ENCODE measurements at places on chromosomes 11 and 22.

DNA sequence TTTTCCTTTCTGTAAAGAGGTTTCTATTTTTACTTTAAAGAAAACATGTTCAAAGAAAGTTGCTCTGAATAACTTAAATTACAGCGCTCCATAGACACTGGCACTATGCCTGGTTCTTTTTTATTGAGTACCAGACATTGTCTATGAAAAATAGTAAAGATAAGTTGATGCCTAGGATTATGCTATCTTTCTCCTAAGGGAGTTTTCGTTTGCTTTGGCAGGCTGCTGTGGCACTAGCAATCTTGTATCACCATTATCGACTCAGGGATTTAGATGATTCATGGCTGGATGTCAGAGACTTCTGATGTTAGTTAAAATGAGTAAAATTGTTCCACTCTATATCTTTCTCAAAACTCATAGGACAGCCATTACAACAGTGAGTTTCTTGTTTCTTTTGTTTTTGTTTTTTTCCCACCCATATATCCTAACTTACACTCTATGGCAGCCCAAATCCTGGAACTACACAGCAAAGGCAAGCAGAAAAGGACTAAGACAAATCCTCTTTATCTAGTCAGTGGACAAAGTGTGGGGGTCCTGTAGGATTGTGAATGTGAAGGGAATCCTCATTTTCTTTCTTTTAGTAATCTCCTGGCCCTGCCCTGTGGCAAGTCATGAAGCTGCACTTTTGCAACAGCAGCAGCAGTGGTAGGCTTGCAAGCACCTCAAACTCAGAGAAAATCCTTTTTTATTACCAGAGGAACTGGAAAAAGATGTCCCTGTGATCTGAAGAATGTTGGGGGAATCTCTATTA lies 20.7 kb downstream of the SLN start:
- DNase-seq: peak; percentile 45

DNA sequence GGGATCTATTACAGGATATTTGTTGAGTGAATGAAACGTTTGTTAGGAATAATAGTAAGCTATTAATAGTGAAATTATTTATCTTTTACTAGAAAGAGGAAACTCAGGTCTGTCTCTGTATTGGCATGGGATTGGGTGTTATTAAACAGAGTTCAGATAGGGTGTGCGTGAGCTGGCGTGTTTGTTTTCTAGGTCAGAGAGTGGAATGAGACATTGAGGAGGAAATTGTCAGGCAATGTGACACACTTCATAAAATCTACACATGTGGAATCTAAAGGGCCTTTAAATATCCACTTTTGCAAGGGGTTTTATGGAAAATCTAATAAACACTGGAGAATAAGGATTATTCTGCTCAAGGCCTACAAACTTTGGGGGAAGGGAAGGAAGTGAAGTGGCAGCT lies 552.9 kb downstream of the NTM start:
- no peak for DNase-seq

GRCh38 chr22:32958001-32958400 lies 100.2 kb downstream of the SYN3 start:
- DNase-seq: no peak

DNA sequence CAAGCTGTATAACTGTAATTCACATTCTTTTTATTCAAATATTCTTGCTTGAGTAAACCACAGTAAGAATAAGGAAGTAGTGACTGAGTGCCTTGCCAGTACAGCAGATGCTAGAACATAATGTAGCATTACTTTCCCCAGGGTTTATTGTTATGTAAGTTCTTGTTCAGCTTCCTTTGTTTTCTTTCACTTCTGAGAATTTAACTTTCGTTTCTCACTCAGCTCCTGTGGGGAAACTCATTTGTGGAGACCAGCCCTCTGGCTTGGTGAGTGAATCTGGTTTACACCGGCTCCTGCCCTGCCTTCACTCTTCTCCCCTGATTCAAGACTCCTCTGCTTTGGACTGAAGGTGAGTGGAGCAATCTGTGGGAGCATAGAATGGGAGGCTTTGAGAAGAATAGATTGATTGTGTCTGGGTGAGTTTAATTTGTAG lies at the start of gene TRIM22:
TRIM22 (plus strand) TSS at position 240 of the 433 bp plus-strand sequence. CDS start 6,443 bp downstream, outside the sequence.
- peak; percentile 79 for DNase-seq

- DNase-seq: no peak
These were observed 43.5 kb downstream of the SIK2 start for GRCh38 chr11:111645657-111646316.

DNA sequence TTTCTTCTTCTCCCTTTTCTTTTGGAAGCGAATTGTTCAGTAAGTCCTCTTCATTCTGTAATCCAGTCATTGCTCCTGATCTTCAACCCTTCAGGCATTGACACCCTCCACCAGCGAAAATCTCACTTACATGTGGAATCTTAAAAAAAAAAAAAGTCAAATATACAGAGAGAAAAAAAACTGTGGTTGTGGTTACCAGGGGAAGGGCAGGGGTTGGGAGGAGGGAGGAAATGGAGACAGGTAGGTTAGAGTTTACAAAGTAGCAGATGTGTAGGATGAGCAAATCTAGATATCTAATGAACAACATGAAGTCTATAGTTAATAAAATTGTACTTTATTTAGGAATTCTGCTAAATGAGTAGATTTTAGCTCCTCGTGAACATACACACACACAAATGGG lies 17.7 kb upstream of the TMEM123 start:
- DNase-seq: no peak

DNA sequence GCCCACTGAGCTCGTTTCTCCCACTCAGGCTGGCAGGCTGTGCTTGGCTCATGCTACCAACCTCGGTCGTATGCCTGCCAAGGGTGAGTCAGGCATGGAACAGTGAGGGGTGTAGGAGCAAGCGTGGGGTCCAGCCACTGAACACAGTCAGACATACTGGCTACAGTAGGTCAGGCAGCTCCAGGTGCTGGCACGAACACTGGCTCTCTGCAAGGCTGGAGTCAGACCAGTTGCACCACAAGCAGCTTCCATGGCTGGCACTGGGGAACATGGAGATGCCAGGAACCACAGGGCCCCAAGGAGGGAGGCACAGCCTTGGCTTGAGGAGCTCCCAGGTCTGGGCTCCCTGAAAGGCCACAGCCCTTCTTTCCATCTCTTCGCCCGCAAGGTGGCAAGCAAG lies 410.7 kb upstream of the KIRREL3 start:
- no peak for DNase-seq

DNA sequence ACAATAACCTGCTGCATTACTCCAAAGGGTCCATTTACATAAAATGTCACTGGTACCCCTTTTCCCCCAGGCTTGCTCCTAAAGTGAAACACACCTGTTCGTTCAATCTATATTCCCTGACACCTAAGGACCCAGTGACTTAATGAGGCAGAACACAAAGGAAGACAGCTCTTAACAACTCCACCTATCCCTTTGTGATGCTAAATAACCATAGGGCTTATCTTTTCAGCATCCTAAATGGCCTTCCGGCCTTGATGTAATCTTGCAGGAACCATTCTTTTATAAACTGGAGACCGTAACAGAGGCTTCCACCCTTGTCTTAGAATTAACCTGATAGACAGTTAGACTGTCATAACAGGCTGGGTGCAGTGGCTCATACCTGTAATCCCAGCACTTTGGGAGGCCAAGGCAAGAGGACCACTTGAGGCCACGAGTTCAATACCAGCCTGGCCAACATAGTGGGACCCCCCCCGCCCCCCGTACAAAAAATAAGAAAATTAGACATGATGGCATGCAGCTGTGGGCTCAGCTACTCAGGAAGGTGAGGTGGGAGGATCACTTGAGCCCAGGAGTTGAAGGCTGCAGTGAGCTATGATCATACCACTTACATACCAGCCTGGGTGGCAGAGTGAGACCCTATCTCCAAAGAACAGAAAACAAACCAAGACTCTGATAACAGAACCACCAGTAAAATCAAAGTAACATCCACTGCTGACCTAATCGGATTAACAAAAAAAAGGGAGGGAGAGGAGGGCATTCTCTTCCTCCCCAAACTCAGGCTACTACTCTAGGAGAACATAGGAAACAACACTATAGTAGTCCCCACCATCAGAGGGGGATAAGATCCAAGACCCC lies 5.1 kb downstream of the CHEK2 start:
- DNase-seq: no peak

DNA sequence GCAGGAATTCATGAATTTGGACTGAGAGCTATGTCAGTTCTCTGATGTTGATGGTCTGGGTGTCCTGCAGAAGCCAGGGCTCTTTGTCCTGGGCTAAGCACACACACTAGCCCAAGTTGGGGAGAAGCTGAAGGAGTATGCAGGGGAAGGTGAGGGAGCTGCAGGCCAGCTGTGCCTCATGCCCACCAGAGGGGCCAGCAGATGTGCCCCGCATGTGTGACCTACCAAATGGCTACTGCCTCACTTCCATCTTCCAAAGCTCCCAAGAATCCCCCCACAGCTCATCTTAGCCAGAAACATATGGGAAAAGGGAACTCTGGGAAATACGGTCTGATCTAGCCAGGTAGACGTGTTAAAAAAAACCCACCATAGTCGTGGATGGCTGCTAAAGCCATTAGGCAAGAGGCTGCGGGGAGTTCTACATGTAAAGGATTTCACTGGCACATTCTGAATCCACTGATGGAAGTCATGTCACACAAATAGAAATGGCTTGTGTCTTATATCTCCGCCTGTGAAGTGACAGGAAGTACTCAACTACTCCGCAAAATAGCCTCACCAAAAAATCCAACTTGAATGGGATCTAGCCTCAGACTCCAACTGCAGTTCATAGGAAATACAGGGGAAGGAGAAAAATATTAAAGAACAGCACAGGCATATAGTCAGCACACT lies 96.3 kb upstream of the CLMP start:
- DNase-seq: no peak

DNA sequence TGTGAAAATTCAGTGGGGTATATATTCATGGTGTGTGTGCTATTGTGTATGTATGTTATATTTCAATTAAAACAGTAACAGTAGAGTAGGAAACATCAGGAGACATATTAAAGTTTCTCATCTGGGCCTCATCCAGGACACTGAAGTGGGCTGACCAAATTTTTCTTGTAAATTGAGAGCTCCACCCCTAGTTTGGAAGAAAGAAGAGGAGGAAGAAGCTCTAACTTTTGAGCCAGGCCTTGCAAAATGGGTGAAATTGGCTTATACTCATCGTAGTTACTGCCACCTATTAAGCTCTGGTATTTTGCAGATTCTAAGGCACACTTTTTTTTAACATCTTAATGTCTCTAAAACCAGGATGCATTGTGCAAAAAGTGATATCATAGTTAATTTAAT lies 33.7 kb downstream of the TSPAN18 start:
- DNase-seq: no peak

DNA sequence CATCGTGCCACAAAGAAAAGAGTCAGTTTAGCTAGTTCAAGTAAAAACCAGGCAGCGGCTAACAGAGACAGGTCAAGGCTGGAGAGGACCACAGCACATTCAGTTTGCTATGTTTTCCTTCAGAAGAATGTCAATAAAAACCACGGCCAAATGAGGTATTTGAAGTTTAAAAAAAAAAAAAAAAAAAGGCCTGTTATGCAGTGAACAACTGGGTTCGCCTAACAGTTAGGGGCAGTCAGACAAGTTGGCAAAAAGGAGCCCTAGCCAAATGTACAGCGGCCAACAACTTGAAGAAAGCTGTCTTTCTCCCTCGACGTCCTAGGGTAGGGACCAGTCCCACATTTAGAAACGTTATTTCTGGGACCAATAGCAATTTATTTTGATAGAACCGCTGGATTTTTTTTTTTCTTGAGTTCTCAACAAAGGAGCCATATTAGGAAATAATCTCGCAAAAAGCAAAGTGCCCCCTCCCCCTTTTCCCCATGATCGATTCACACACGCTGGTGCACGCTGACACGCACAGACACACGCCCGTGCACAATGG lies 237.8 kb downstream of the TTC28 start:
- DNase-seq: peak; percentile 14

DNA sequence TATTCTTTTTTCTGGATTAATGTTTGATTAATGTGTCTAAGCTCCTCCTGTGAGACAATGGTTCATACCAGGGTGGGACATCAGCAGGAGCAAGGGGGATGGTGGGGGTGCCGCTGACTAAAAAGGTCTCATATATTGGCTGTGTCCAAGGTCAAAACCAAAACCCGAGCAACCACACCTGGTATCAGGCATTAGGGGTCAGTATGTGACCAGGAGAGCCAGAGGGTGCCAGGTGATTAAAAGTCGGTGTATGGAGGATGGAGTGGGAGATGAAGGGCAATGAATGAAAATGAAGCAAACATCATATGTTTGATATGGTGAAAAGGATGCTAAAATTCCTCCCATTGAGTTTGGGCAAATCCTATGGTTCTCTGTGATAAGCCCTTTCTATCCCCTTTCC lies 118.0 kb downstream of the MIAT start:
- no peak for DNase-seq

GRCh38 chr22:38866399-38867123 lies 5.5 kb downstream of the CBX6 start:
- no peak for DNase-seq

DNA sequence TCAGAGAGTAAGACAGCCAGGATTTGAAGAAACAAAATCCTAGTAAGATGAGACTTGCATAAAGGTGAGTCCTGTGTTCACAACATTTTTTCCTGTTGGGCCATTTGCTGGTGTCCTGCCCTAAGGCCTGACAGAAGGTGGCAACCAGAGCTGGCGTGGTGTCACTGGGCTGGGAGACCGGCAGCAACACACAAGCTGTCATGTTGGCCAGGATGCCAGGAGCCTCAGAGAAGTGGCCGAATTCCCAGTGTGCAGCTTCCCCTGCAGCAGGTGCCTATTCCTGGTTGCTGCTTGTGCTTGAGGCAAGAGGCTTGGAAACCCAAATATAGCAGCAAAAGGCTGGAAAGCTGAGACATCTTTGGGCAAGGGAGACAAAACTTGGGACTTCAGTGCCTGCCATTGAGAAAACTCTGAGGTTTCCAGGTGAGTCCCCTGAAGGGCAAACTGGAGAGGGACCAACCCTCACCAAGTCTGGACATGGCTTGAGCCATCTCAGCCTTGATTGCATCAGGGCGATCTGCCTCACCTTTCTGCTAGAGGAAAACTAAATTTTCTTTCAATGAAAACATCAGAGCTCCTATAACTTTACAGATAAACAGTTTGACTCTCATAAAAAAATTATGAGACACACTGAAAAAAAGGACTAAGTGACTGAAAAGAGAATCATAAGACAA lies 25.9 kb downstream of the ALG12 start:
- no peak for DNase-seq

GRCh38 chr11:14133381-14133780 lies 170.9 kb downstream of the SPON1 start:
- DNase-seq: no peak

Data from fibroblast of mammary gland (primary cell).